ENCODE measurements at places on chromosomes 1 and 21. TPM values are rescaled to one million over a fixed set of nuclear protein-coding genes. Genes with fewer than 3 reads are reported as not detected.

TNFRSF14 gene
- 76.3 TPM for total RNA-seq

GBP1 gene
- 35.7 TPM for total RNA-seq

SDE2 gene
- total RNA-seq = 25.8 TPM

NBPF8 gene
- total RNA-seq = 18.8 TPM

CLCA4 gene
- total RNA-seq = not detected

NFIA gene
- 5.4 TPM for total RNA-seq

GABRD gene
- total RNA-seq = not detected

PLA2G2F gene
- not detected for total RNA-seq

UTS2 gene
- total RNA-seq = not detected

SPATA46 gene
- total RNA-seq = not detected

ADGRB2 gene
- 7.4 TPM for total RNA-seq

- no peaks in the 10 kb centered on the region for H3K4me1 ChIP-seq
- DNase-seq = no peak
- no peak overlapping the region for H3K27ac ChIP-seq
- no peaks in the 10 kb centered on the region for H3K27me3 ChIP-seq
- no peak overlapping the region for H3K4me3 ChIP-seq
Measured at GRCh38 chr1:228544021-228544850, 57.1 kb downstream of the RNF187 start.

DNA sequence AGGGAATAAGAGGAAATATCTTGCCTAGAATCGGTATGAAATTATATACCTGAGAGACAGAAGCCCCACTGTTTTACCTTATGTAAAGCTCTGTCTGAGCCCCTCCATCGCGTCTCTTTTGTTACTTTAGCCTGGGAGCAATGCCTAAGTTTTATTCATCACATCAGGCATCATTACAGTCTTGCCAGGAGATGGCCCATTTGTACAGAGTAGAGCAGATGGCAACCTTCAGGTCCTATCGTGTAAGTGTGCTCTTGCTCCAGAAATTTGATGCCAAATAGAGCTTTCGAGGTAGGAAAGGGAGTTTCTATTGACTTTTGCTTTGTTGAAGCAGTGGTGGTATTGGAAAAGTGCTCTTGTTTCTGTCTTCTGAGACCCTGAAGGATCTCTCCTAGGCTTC is 24.9 kb downstream of the CFAP126 start:
- H3K4me3 ChIP-seq = no peak overlapping the region
- H3K36me3 ChIP-seq = no peaks in the 10 kb centered on the region
- no peak overlapping the region for H3K27ac ChIP-seq
- DNase-seq = no peak
- no peaks in the 10 kb centered on the region for H3K27me3 ChIP-seq

DNA sequence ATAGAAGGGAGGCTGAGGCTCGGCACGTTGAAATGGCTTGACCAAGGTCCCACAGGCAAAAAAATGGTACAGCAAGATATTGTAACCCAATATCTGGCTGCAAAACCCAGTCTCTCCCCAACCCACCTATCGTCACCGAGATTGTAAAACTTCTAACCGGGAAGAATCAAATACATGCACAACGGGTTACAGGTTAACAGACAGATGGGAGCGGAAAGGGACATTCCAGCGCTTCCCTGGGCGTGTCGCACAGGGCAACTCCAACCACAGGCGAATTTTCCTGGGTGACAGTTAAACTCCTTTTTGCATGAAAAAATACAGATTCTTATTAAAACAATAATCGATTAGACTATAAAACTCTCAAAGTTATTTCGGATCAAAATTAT is 31.8 kb upstream of the JUN start:
- H3K36me3 ChIP-seq = no peaks in the 10 kb centered on the region
- no peak for DNase-seq
- H3K27ac ChIP-seq = peak overlapping the region; percentile 97
- H3K4me3 ChIP-seq = peak overlapping the region; percentile 65
- no peaks in the 10 kb centered on the region for H3K27me3 ChIP-seq

- H3K27me3 ChIP-seq = no peaks in the 10 kb centered on the region
- no peak overlapping the region for H3K27ac ChIP-seq
Measured at GRCh38 chr1:93907718-93908117, 1.5 kb downstream of the GCLM start.

DNA sequence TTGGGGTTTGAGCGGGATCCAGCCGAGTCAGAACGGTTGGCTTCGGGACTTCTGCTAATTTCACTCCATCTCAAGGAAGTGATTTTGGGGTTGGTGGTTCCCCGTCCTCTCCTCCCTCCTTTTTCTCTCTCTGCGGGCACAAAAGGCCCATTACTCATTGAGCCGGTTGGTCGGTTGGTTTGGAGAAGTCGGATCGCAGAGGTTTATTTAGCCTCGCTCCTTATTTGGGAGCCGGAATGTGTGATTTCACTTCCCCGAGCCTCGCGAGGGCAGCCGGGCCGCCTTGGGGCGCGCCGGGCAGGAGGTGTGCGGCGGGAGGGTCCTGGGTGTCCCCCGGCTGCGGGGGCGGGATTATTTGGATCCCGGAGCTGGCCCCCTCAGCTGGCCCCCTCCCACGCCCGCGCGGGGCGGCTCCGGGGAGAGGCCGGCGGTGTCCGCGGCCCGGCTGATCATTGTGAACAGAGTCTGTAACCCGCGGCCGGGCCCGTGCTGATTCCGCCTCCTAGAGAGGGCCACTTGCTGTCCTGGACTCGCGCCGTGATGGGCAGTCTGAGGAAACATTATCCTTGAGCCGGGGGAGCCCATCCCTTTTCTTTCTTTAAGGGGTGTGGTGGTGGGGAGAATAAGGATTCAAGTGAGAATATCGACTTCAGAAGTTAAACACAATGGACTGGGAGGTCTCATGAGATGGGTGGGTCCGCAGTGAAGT is 1.2 kb downstream of the MAPKAPK2 start:
- peaks cover 19% of the 10 kb centered on the region for H3K4me1 ChIP-seq
- peaks cover 6% of the 10 kb centered on the region for H3K27me3 ChIP-seq
- H3K4me3 ChIP-seq = peak overlapping the region; percentile 87
- peak; percentile 81 for DNase-seq
- peak overlapping the region; percentile 95 for H3K27ac ChIP-seq

DNA sequence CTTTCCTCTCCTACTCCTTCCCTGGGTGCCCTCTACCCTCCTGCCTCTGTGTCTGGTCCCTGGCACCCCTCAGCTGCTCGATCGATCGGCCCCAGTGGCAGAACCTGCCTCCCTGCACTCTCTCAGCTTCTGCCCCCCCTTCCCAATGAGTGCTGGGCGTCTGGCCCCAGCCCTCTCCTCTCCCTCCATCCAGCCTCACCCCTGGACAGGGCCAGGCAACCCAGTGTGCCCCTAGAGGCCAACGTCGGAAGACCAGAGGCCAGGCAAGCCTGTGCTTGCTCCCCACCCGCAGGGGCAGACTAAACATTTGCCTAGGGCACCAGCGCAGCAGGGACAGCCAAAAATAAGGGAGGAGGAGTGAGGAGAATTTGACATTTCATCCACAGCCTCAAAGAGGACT is 43.5 kb downstream of the LGR6 start:
- no peak overlapping the region for H3K4me3 ChIP-seq
- no peaks in the 10 kb centered on the region for H3K36me3 ChIP-seq
- H3K27me3 ChIP-seq = peaks cover 21% of the 10 kb centered on the region
- DNase-seq = peak; percentile 22
- H3K27ac ChIP-seq = no peak overlapping the region

DNA sequence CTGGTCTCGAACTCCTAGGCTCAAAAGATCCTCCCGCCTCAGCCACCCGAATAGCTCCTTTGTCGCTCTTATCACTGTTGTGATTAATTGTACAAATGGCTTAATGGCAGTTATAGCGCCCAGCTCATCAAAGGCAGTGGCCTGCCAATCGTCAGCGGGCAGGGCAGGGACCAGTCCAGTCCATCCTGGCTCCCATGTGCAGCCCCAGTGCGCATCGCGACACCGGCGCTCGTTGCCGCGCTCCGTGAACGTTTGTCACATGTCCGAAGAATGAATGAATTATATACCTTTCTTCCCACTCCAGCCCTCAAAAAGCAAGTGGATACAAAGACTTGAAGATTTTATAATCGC is 18.4 kb downstream of the MTX1 start:
- peak overlapping the region; percentile 86 for H3K27ac ChIP-seq
- no peaks in the 10 kb centered on the region for H3K36me3 ChIP-seq
- peaks cover 18% of the 10 kb centered on the region for H3K4me1 ChIP-seq
- H3K27me3 ChIP-seq = no peaks in the 10 kb centered on the region
- DNase-seq = peak; percentile 35

DNA sequence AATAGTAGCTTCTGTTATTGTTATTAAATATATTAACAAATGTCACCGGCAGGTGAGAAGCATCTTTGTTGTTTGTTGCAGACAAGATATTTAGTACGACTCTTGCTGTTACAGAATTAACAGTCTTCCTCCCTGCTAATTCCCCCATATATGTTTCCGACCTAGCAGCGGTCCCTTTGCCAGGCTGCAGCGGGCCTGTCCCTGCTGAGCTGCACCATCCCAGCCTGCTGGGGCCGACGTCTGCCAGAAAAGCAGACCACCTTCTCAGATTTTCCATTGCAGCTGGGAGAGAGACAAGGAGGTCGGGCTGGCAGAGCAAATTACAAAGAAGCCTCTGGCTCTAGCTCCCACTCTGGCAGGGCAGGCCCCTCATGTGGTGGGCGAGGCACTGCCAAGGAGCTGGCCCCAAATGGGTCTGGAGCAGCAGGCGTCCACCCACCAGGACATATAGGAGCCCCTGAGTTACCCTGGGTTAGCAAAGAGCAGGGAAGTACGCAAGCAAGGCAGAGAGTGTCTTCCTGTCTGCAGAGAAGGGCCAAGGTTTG is 142.7 kb downstream of the FOXD2 start:
- DNase-seq = no peak
- H3K4me1 ChIP-seq = no peaks in the 10 kb centered on the region
- H3K27me3 ChIP-seq = no peaks in the 10 kb centered on the region
- H3K4me3 ChIP-seq = no peak overlapping the region
- no peak overlapping the region for H3K27ac ChIP-seq

- H3K36me3 ChIP-seq = no peaks in the 10 kb centered on the region
- H3K27me3 ChIP-seq = no peaks in the 10 kb centered on the region
- no peaks in the 10 kb centered on the region for H3K4me1 ChIP-seq
- no peak overlapping the region for H3K27ac ChIP-seq
- DNase-seq = no peak
Measured at GRCh38 chr21:37546949-37547614, 180.5 kb downstream of the DYRK1A start.

DNA sequence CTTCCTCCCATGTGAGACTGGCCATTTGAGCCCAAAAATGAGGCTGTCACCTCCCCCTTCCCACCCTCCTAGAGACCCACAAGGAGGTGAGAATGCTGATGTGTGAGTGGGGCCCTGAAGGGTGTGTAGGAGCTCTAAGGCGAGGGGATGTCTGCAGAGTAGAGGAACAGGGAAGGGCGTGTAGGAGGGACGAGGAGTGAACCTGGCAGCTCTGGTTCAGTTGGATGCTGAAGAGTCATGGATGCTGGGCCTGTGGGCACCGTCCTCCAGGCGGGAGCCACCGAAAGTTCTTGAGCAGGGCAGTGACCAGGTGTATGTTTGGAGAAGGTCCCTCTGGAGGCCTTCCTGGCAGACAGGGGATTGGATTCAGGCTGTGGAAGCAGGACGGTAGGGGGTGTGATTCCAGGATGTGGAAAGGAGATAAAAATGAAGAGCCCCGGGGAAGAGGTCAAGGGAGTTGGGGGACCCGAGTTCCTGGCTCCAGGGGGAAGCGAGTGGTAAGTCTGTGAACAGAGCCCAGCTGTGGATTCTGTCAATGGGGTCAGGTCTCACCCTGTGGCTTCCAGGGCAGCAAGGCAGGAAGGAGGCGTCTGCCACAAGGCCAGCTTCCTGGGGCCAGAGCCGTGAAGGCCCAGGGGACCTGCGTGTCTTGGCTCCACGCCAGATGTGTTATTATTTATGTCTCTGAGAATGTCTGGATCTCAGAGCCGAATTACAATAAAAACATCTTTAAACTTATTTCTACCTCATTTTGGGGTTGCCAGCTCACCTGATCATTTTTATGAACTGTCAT is 7.9 kb downstream of the SAMD11 start:
- no peaks in the 10 kb centered on the region for H3K36me3 ChIP-seq
- H3K27ac ChIP-seq = no peak overlapping the region
- H3K4me1 ChIP-seq = no peaks in the 10 kb centered on the region
- peaks cover 13% of the 10 kb centered on the region for H3K27me3 ChIP-seq
- no peak for DNase-seq

GRCh38 chr1:233600488-233600887 is 13.4 kb upstream of the KCNK1 start:
- no peaks in the 10 kb centered on the region for H3K36me3 ChIP-seq
- no peak overlapping the region for H3K27ac ChIP-seq
- no peaks in the 10 kb centered on the region for H3K4me1 ChIP-seq
- DNase-seq = no peak

- H3K36me3 ChIP-seq = no peaks in the 10 kb centered on the region
- H3K4me3 ChIP-seq = no peak overlapping the region
- H3K4me1 ChIP-seq = no peaks in the 10 kb centered on the region
- peak; percentile 3 for DNase-seq
- no peaks in the 10 kb centered on the region for H3K27me3 ChIP-seq
- no peak overlapping the region for H3K27ac ChIP-seq
Measured at GRCh38 chr1:69673321-69673720, 105.6 kb downstream of the LRRC7 start.

- H3K27ac ChIP-seq = no peak overlapping the region
- no peaks in the 10 kb centered on the region for H3K36me3 ChIP-seq
Measured at GRCh38 chr21:15119486-15119885, 54.7 kb upstream of the NRIP1 start.

DNA sequence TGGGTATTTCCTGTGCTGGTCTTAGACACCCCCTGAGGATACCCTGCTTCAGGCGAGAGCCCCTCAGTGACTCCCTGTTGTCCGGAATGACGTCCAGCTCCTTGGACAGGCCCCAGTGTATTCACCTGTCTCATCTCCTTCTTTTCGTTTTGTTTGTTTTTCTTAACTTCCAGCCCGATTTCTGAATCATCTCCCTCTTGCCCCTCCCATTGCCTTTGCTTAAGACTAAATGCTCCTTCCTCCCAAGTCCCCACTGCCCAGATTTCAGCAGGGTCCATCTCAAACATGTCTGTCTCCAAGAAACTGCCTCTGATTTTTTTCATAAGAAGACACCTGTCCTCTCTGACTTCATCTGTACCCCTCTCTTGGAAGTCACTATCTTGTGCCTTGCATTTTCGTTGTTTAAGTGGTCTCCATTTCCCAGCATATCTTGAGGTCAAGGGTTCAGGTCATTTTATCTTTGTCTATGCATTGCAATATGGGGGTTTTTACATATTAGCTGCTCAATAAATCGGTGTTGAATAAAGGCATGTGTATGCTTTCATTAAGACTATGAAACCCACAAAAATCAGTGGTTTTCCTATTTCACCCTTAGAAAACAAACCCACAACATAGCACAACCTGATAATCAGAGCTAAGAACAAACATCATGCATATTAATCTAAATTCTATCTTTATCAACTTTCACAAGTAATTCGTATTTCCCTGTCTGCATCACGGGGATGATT is 58.4 kb upstream of the LGALS8 start:
- no peaks in the 10 kb centered on the region for H3K36me3 ChIP-seq
- no peaks in the 10 kb centered on the region for H3K27me3 ChIP-seq
- no peak overlapping the region for H3K27ac ChIP-seq
- H3K4me1 ChIP-seq = no peaks in the 10 kb centered on the region
- no peak for DNase-seq

DNA sequence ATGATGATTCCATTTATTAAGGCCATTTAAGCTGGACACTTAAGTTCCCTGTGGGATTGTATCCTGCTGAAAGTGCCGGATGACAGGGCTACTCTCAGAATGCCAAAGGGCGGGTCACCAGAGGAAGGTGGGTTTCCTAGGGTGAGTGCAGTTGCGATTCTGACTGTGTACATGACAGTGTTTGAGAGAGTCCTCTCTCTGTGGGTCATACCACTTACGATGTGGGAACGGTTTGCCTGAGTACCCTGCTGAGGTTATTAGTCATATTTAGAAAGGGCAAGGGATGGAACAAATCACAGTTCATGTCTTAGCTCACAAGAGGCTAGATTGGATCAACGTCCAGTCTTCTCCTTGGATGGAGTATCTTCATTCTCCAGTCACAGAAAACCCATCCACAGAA is 461.9 kb downstream of the CAMTA1 start:
- H3K27me3 ChIP-seq = no peaks in the 10 kb centered on the region
- H3K4me1 ChIP-seq = no peaks in the 10 kb centered on the region
- no peaks in the 10 kb centered on the region for H3K36me3 ChIP-seq
- H3K27ac ChIP-seq = no peak overlapping the region

Measured in fibroblast of lung (primary cell).